H1 (cell line): ENCODE measurements at places on chromosomes 4 and X.

GRCh38 chr4:173130687-173131086 lies 37.9 kb upstream of the GALNT7 start:
- DNase-seq: no peak

- DNase-seq: no peak
Measured at GRCh38 chr4:53638919-53639318, 47.6 kb upstream of the LNX1 start.

DNA sequence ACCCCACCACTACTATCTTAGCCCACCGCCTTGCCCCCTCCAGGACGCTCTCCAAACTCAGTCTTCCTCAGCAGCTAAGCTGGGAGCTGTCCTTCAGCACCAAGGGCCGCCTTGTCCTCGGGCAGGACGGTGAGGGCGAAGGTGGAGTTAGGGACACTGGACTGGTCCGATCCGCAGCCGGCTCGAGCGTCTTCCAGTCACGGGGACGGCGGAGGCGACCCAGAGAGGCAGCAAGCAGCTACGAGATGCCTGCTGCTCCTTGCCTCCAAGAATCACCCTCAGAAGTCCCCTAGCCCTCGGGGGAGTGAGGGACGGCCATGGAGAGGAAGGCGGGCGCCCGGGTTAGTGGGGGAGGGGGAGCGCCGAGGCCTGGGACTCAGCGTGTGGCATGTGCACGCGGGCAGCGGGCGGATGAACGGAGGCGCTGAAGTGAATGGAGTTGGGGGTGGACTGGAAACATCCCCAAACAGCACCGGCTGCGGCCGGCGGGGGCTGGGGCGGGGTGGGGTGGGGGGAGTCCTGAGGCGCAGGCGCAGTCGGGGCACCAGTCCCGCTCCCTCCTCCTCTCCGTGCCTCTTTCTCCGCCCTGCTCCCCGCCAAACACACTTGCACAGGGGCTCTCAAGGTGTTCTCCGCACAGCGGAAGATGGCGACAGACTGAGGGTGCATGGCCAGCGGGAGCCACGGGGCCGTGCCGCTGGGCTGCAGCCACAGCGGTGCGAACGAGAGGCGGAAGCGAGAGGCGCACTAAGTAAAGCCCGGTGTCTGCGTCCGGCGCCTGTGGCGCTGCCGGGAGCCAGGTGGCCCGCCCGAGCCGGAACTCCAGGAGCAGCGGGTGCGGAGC lies at the start of gene NALF2:
Gene NALF2 (plus strand): TSS at position 545 of the 844 bp plus-strand sequence. CDS start 957 bp downstream, outside the sequence.
- DNase-seq: no peak

DNA sequence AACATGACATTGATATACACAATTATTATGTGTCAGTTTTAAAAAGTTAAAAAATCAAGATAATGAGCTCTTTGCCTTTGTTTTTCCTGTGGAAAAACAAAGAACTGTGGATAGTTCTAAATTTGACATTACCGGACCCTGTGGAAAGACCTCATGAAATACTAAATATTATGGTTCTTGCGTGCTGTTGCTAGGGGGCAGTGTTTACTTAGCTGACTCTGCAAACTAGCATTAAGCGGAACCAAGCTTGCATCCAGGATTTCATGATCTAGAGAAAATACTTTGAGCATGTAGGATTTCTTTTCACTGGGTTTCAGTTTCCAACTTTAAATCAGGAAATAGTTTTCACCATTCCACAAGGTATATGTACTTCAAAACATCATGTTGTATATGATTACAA lies 33.6 kb downstream of the CLCN4 start:
- no peak for DNase-seq

- no peak for DNase-seq
Measured at GRCh38 chr4:15232366-15233263, 195.2 kb upstream of the C1QTNF7 start.

GRCh38 chr4:82469791-82470345 lies 39.5 kb downstream of the ENOPH1 start:
- DNase-seq: no peak

GRCh38 chr4:164212714-164213113 lies 541.2 kb upstream of the SMIM31 start:
- DNase-seq: no peak

DNA sequence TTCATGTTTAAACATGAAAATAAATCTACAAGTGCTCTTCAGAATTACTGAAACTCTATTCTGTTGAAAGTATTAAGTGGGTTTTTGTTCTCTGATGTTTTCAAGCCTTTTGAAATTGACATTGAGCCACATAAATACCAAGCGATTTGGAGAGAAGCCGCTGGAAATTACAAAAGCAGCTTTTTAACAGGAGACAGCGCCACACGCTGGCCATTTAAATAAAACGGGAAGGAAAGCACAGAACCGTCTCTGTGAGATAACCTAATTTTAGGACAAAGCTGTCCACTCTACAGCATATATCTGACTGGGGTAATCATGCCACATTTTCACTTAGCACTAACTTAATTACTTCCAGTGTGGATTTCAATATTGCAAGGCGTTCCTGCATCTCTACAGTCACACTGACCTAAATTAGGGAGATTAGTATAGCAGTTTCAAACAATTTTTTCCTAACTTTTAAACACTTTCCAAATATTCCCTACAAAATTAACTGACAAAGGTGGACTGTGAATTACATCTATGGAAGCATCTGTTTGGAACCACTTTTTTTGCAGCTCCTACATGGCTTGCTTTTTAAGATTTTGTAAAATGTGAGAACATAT lies 6.8 kb upstream of the ANOS1 start:
- DNase-seq: no peak

- no peak for DNase-seq
Measured at GRCh38 chr4:119286377-119287002, 35.4 kb downstream of the FABP2 start.

- DNase-seq: peak; percentile 85
Measured at GRCh38 chr4:76589872-76590797, 155.1 kb downstream of the SHROOM3 start.

- DNase-seq: no peak
Measured at GRCh38 chr4:69124941-69125340, 28.7 kb downstream of the UGT2B7 start.

DNA sequence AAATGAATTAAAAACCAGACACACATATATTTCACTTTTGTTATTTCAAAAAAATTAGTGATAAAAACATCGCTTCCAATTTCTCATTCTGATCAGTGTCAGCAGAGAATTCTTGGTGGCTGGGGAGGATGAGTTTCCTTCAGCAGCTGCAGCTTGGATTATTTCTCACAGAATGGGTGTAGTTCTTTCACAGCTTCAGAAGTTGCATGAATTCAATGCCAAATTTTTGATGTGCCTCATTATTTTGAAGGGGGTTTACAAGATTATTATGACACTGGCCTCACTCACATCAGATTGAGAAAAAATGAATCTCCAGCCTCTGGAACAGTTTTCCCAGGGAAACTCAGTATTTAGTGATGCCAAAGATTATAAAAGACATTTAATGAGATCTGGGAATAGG lies 184.9 kb upstream of the WDFY3 start:
- no peak for DNase-seq

- DNase-seq: no peak
Measured at GRCh38 chr4:94744850-94745249, 12.9 kb upstream of the BMPR1B start.

DNA sequence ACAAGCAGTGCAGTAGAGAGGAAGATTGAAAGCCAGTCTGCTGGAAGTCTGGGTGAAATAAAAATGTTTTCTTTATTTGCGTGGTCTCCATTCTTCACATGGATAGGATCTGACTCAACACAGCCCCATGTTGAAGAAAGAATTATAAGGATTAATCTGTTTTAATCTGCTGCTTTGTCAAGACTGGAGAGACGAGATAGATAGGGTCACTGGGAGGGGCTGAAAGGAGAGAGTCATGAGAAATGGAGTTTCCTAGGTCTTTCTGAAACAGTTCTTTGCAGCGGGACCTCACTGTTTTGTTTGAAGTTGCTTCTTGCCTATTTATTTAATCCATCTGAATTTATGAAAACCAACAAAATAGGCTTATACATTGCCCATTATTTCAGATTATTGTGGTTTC lies 32.4 kb upstream of the RHOH start:
- no peak for DNase-seq

- DNase-seq: no peak
Measured at GRCh38 chr4:95360906-95361695, 187.7 kb downstream of the UNC5C start.

- no peak for DNase-seq
Measured at GRCh38 chrX:149825424-149825823, 43.7 kb downstream of the MAGEA9 start.

GRCh38 chr4:55397520-55398321 lies 2.0 kb downstream of the TMEM165 start:
- no peak for DNase-seq

GRCh38 chrX:98294310-98294709 lies 1410.6 kb downstream of the RPA4 start:
- DNase-seq: no peak

GRCh38 chr4:123583043-123583442 lies 186.4 kb downstream of the SPRY1 start:
- DNase-seq: no peak

DNA sequence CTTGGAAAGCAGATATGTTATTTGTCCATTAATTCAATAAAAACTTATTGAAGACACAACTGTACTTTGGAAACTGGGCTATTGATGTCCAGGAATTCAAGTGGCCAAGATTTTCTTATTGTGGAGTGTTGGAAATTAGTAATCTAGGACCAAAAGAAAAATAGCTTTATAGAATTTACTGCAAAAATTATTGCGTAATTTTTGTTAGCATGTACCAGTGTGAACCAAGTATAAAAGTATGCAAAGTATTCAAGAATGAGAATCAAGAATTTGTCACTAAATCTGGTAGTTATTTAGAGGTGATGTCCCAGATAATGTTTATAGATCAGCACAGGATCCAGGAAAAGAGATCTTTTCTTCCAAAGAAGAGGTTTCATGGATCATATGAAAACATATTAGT lies 468.9 kb upstream of the CTSO start:
- no peak for DNase-seq

GRCh38 chr4:139501527-139501926 lies 47.6 kb downstream of the RAB33B start:
- no peak for DNase-seq

DNA sequence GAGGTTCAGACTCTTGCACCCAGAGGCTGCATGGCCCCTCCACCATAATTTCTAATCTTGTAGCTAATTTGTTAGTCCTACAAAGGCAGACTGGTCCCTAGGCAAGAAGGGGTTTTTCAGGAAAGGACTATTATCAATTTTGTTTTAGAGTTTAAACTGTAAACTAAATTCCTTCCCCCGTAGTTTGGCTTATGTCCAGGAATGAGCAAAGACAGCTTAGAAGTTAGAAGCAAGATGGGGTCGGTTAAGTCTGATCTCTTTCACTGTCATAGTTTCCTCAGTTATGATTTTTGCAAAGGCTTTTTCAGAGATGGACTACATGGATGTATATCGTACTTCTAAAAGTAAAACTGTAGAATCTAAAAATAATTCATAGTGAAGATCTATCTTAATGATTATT lies 258.1 kb upstream of the IL1RAPL1 start:
- DNase-seq: no peak

DNA sequence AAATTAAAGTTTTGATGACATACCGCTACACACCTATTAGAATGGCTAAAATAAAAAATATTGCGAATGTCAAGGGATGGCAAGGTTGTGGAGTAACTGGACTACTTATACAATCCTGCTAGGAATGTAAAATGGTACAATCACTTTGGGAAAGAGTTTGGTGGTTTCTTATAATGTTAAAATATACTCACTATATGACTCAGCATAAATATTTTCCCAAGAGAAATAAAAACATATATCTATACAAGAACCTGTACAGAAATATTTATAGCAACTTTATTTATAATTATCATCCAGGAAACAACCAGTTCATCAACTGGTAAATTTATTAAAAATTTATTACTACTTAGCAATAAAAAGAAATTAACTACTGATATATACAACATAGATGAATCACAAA lies 89.7 kb downstream of the SLC10A7 start:
- no peak for DNase-seq

GRCh38 chr4:48290146-48290772 lies 20.6 kb upstream of the TEC start:
- no peak for DNase-seq
